GM03348 (cell line): ENCODE measurements at places on chromosomes 3 and 15.
A peak's percentile ranks its signal among the peaks of the same experiment; 100 is the strongest.

- DNase-seq = no peak
Measured at GRCh38 chr3:16486201-16486600, 27.3 kb downstream of the RFTN1 start.

DNA sequence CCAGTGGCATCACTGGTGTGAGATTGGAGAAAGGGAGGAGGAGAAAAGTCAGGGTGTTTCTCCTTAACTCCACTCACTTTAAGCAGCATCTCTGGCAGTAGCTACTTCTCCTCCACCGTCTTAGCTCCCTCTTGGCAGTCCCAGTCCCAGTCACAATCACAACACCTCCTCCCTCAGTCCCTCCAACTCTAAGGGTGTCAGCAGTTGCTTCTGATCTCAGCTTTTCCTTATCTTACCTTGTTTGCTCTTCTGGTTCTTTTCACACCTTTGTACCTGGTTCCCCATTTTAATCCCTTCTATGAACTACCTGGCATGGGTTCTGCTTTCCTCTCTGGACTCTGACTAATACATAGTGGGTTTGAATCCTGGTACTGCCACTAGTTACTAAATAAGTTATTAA, 188.3 kb upstream of the CTDSPL start:
- DNase-seq = no peak

DNA sequence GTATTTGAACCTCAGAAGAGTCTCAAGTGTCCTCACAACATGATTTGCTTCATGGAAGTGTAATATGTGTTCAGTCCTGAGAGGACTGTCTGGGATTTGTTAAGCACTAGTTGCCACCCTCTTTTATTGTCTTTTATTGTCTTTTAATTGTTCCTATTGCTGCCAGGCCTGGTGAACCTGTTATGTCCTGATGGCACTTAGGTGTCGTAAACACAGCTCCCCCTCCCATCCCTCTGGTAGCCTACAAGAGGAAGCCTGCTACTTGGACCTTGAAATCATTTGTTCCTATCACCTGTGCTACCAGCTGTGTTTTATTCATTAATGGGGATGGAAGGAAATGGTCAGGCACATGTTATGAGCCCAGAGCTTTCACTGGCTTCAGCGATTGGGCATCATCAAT, 19.3 kb downstream of the CCNB2 start:
- no peak for DNase-seq

GRCh38 chr3:10224794-10225665, 23.2 kb upstream of the TATDN2 start:
- DNase-seq = peak; percentile 86

GRCh38 chr15:74391582-74392450, 24.4 kb upstream of the CYP11A1 start:
- no peak for DNase-seq

- no peak for DNase-seq
Measured at GRCh38 chr15:63942486-63943365, 103.6 kb downstream of the DAPK2 start.
